GM03348 (cell line): ENCODE measurements at places on chromosomes 7 and 10.

- DNase-seq, result no peak
Measured at GRCh38 chr10:102157224-102157623, 5.0 kb downstream of the NOLC1 start.

DNA sequence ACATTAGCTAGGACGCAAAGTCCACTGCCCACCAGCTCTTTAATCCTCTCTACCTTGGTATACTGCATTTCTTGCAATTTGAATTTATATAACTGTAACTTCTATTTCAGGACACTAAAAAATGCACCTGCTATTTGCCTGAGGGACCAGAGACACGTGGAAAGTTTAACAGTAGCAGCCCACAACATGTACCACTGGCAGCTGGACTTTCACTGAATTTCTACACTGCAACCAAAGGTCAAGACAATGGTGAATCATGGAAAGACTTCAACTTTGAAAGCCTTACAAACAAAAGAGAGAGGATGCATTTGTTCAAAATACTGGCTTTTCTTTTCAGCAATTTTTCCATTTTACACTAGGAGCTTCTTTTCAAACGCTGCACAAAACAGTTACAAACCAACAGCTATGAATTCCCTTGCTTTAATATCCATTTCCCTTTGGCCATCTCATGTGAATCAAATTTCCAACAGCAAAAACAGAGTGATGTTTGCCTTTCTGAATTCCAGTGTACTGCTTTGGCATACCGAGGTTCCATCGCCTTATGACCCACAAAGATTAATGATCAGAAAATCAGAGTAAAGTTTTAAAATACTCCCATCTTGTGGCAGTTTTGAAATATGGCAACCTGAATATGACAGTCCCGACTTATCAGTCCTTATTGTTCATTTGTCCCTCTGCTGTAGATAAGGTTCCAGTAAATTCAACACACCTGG lies 29.9 kb upstream of the HNRNPH3 start:
- peak; percentile 68 for DNase-seq

DNA sequence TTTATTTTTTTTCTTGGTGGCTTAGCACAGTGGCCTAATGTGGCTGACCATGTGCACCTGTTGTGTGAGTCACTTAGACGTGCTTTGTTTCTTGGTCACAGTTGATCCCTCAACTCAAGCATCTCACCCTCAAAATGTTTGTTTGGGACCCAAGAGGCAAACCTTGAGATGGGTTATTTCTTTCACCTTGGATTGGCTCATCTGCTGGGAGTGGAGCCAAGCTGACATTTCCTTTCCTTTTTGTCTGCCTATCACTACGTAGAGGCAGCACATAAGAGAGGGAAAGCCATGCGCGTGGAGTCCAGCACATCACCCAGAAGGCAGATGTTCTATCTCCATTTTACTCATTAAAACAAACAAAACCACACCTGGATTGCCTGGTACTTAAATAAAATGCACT lies 6.4 kb upstream of the PRKCQ start:
- DNase-seq, result no peak

- DNase-seq, result no peak
Measured at GRCh38 chr10:97174941-97175340, 10.8 kb downstream of the SLIT1 start.

- no peak for DNase-seq
Measured at GRCh38 chr10:124160176-124160575, 66.8 kb upstream of the CHST15 start.
